ENCODE measurements at places on chromosomes 3 and 15.
A peak's percentile ranks its signal among the peaks of the same experiment; 100 is the strongest.

GRCh38 chr3:197337656-197338055 lies 39.2 kb upstream of the DLG1 start:
- no peak for DNase-seq

- no peak for DNase-seq
These were observed 9.6 kb upstream of the LIPH start for GRCh38 chr3:185561958-185562357.

DNA sequence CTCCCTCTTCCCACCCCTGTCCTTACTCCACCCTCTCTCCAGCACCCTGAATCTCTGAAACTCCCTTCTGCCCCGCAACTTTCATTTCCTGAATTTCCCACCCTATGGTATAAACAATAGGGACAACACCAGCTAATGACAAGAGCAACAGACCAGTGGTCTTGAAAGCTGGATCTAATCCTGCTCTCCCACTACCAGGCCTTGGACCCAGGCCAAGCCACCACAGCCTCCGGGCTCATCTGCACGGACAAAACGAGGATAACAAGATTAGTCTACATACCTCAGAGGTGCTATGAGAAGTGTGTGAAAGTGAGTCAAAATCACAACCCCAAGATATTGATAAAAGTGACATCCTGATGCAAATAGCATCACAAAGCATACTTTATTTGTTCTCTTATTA lies 128.6 kb downstream of the ERC2 start:
- no peak for DNase-seq

GRCh38 chr15:53251996-53252395 lies 461.9 kb upstream of the ONECUT1 start:
- DNase-seq = no peak

DNA sequence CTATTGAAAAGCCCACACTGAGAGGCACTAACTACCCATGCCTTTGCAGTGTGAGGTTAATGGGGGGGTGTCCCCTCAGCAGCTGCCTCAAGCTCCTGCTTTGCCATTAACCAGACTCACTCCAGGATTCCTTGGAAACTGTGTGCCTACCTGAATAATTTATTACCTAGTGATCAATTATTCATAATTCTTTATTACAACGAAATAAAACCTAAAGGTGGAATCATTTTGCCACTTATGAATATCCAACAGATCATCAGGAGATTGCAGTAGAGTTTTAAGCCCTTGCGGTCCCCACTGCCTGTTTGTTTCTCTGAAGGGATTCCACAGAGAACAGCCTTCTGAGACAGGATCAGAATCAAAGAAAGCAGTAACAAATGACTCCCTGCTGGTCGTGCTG lies 23.3 kb downstream of the NEK11 start:
- DNase-seq = no peak

- DNase-seq = peak; percentile 40
These were observed 102.2 kb upstream of the MANF start for GRCh38 chr3:51282931-51283330.

DNA sequence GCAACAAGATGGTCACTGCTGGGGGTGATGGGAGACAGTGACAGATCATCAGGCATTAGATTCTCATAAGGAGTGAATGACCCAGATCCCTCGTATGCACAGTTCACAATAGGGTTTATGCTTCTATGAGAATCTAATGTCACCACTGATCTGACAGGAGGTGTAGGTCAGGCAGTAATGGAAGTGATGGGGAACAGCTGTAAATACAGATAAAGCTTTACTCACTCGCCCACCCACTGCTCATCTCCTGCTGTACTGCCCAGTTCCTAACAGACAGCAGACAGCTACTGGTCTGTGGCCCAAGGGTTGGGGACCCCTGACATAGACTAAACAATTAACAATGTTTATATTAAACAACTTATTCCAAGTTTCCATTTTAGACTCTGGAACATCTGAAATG lies 25.4 kb downstream of the IFT80 start:
- DNase-seq = no peak

GRCh38 chr15:87660251-87661129 lies 596.0 kb downstream of the NTRK3 start:
- DNase-seq = no peak

DNA sequence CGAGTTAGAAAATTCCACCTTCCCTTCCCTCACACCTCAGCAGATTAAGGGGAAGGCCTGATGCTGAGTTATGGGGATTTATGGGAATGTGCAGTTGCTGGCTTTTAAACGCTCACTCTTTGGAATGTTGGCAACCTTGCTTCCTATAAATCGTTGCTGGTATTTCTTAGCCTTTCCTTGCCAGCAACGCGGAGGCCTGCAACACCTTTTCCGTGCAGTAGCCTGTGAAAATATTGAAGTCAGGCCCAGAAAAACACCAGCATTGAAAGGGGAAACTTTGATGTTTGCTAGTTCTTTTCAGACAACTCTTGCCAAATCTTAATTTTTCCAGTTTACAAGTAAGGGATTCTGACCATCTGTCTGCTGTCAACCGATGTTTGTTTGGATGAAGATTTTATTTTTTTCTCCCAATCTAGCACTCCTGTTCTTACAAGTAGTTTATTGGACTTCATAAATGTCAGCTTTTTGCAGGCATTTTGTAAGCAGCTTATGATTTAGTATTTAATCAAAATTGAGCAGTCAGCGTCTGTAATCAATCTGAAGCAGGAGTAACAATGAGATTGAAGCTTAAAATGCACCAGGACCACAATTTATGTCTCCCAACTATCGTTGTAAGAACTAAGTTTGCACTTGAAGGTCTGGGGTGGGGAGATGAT lies 251.0 kb downstream of the RPLP1 start:
- DNase-seq = peak; percentile 15

DNA sequence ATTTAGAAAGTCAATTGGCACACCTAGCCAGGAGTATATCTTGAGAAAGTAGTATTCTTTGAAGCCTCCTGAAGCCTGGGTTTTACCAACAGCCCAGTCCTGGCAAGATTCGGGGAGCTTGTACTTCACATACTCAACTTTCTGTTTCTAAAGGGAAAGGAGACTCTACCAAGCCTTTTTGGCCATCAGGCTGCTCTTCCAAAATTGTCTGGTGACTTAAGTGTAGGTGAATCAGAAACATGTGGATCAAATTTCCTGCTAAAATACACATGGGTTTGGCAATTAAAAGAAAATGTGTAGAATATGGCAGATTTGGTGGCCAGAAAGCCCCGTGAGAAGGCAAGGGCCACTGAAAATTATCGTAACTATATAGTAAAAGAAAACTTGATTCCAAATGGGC lies 15.9 kb upstream of the GREM1 start:
- no peak for DNase-seq

- DNase-seq = no peak
These were observed 5.1 kb downstream of the SLC24A1 start for GRCh38 chr15:65626856-65627255.

DNA sequence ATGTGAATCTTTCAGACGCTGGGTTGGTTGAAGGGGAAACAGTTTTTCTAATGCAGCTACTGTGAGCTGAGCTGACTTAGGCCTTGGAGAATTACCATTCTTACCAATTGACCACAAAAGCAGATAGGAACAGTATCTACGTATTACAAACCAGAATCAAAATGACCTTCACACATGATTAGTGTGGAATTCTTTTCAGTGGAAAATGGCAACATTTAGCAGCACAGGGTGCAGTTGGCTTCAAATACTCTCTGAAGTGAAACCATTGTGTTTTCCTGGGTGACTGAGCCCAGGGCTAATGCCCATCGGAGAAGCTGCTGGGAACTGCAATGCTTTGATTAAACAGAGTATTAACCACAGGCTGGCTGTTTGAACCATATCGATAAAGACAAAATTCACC lies 40.2 kb upstream of the GOLGA8J start:
- DNase-seq = no peak

DNA sequence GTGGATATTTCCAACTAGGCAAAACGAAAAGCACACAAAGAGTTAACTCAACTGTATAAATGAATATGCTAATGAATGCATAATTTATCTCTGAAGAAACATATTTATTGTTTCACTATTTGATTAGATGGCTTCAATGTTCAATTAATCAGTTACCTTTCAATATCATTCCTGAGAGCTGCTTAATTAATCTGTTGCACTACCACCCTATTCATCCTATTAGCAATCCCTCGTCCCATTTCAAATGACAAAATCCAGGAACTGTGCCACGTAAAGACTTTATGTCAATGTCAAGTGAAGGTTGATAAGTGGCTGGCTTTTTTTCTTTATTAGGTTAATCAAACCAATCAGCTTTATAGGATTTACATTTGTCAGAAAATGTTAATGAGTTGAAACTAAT lies 82.7 kb downstream of the ALCAM start:
- no peak for DNase-seq

DNA sequence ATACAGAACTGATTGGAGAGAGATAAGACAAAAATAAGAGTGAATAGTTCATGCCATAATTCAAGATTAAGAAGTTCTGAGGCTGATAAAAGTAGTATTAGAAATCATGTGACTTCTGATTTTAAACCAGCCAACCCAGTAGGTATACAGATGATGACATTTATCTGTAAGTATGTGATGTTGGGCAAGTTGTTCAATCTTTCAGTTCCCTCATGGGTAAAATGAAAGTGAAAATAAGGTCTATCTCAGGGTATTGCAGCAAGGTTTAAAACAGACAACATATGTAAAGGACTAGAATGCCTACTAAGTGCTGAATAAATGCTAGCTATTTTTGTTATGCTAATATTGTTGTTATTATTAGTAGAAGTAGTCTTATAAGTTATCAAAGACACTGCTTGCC lies 1055.7 kb downstream of the NAALADL2 start:
- DNase-seq = no peak

GRCh38 chr15:60237446-60237845 lies 160.3 kb downstream of the ANXA2 start:
- no peak for DNase-seq

DNA sequence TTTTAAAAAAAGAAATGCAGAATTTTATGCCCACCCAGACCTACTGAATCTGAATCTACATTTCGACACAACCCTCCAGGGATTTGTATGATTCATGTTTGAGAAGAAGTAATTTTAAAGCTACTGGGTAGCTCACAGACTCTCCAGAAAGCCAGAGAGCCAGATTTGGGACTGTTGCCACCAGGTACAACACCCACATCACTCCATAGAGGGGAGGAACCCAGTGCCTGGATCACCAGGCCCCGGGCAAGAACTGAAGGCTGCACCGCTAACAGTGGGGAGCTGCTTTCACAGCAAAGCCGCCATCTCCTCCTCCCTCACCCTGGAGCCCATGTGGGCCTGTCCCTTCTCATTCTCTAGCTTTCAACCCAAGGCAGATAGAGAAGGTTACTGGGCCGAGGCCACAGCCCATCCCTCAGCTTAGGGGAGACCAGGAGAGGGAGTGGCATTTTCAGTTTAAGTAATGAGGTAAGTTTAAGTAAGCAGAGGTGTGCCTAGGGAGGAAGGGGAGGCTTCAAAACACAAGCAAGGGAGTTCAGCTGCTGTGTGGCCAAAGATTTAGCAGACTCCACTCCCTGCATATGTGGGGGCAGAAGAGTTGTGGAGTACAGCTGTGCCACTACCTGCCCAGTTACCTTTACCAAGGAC lies 109.8 kb downstream of the IL12A start:
- DNase-seq = peak; percentile 15

- DNase-seq = no peak
These were observed 12.8 kb upstream of the TMOD3 start for GRCh38 chr15:51816611-51817010.

GRCh38 chr3:30308131-30308530 lies 298.3 kb upstream of the TGFBR2 start:
- DNase-seq = peak; percentile 82

GRCh38 chr3:45776611-45777010 lies 19.7 kb downstream of the SLC6A20 start:
- no peak for DNase-seq

- DNase-seq = peak; percentile 96
These were observed 1007.2 kb upstream of the ALCAM start for GRCh38 chr3:104359546-104359945.

DNA sequence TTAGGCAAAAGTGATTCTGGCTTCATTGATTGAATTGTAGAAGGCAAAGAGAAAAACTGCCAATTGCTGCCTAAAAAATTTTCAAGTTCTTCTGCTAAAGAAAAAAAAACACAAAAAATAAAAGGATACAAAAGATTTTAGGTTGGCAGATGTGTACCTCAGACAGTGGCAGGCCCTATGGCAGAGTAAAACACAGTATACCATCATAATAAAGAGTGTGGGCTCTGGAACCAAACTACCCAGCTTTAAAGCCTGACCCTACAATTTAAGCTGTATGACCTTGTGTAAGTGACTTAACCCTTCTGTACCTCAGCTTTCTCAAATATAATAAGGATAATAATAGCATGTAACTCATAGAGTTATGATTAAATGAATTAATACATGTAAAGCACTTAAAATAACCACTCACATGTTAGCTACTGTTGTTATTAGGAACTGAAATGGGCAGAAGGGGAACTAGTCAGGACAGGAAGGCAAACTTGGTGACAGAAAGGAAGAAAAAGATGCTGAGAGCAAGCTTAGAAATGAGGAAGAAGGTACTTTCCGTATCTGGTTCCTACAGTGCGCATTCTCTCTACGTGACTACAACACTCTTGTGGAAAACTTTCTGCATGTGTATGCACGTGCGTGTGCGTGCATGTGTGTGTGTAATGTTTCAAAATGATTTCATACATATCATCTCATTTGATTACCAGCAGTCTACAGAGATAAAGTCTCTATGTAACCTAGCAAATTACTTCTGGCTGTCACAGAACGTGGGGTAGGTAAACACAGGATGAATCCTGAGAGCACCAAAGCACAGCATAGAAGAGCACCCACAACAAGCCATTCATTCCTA lies 13.6 kb upstream of the GATM start:
- no peak for DNase-seq

GRCh38 chr15:49990835-49991545 lies 128.0 kb downstream of the ATP8B4 start:
- DNase-seq = peak; percentile 86

- DNase-seq = peak; percentile 60
These were observed 4.4 kb upstream of the IDH2 start for GRCh38 chr15:90106522-90107117.

- DNase-seq = peak; percentile 81
These were observed 31.8 kb upstream of the RYR3 start for GRCh38 chr15:33278816-33279612.

DNA sequence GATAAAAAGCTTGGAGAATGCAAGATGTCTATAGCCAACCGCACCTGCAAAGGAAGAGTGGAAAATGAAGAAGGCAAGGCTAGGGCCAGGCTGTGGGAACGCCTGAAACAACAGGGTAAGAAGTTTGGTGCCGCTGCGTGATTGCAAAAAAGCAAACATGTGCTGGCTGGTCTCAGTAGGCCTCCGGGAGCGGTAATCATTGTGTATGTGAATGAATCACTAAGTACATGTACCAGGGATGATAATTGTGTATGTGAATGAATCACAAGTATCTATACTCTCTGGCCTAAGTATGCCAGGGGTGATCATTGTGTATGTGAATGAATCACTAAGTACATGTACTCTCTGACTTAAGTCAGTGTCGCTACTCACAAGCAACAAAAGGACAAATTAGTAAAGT lies 40.3 kb upstream of the PARL start:
- DNase-seq = no peak

DNA sequence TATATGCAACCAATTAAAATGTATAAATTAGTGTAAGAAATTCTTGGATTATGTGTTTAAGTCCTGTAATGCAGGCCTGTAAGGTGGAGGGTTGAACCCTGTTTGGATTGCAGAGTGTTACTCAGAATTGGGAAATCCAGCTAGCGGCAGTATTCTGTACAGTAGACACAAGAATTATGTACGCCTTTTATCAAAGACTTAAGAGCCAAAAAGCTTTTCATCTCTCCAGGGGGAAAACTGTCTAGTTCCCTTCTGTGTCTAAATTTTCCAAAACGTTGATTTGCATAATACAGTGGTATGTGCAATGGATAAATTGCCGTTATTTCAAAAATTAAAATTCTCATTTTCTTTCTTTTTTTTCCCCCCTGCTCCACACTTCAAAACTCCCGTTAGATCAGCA lies 65.4 kb upstream of the ACAD9 start:
- no peak for DNase-seq

Data from AG10803 (cell line).